ENCODE measurements at places on chromosomes 7 and 10. TPM values are rescaled to one million over a fixed set of nuclear protein-coding genes. Genes with fewer than 3 reads are reported as not detected.

The SLC26A3 gene
- not detected for polyA plus RNA-seq

The CDNF gene
- 1.5 TPM for polyA plus RNA-seq

The FAM241B gene
- 135 TPM for polyA plus RNA-seq

The GNGT1 gene
- polyA plus RNA-seq, result not detected
